Stimulated activated CD4-positive, alpha-beta T cell treated with anti-CD3 and anti-CD28 coated beads, Interleukin-1b, Interleukin-23, amount 100 ng/mL, for 1 hour (primary cell): ENCODE measurements at places on chromosomes 3 and 15.

DNA sequence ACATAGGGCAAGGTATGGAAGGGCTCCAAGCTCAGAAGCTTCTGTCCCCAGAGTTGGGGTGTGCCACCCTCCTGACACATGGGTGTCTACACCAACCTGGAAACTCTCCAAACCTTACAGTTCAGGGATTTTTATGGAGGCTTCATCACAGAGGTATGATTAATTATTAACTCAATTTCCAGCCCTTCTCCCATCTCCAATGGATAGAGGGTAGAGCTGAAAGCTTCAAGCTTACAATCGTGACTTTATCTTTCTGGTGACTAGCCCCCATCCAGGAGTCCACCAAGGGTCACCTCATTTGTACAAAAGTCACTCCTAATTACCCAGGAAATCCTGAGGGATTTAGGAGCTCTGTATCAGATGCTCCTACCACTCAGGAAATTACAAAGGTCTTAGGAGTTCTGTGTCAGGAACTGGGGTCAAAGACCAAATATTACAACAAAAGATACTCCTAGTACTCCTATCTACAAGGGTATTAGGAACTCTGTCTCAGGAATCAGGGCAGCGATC is 62.7 kb downstream of the TFDP2 start:
- DNase-seq, result no peak

DNA sequence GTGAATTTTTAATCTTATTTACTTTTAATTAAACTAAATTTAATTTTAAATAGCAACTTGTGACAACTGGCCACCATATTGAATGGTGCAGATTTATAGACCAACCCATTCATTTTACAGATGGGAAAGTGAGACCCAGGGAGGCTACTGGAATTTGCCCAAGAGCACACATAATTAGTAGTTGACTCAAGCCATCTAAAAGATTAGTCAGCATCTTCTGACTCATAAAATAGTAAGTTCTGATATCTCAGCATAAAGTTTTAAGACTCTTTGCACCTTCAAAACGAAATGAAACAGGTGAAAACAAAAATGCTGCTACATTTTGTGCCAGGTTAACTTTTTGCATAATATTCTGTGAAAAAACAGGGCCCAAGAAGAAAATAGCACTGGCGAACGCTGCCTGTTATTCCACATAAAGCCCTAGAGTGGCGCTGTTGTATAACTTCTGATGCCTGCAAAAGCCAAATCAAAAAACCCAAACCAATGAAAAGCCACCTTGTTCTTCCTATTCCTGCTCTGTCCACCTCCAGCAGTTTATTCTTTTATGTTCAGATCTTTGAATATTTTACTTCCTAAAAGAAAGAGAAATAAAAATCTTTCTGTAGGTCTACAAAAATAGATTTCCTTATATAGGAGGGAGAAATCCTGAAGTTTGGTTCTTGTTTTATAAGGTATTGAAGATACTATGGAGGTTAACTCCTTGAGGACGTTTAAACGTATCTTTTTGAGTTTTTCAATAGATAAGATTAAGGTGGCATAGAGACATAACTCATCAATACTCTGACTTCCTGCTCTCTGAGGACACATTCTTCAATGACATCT is 62.8 kb downstream of the OTOL1 start:
- DNase-seq, result no peak

GRCh38 chr15:89616228-89616627 is 39.0 kb downstream of the KIF7 start:
- DNase-seq, result no peak

DNA sequence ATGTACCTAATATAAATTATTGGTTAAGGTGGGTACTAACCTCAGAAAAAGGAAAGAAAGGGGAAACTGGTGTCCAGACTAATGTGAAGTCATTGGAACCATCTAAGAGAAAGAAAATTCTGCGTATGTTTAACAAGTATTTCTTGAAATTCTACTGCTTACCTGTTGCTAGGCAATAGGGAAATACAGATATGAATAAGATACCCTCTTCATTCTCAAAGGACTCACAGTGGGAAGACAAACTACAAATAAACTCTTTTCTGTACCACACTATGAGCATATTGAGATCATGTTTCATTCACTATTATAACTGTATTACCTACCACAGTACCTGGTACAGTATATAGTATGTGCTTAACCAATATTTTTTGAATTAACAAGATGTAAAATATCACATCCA is 140.5 kb upstream of the MLF1 start:
- DNase-seq, result no peak

GRCh38 chr3:195178124-195178910 is 92.6 kb downstream of the XXYLT1 start:
- DNase-seq, result no peak

- no peak for DNase-seq
Observed at GRCh38 chr3:112382543-112383160, 49.7 kb downstream of the CD200 start.

- DNase-seq, result peak; percentile 27
Observed at GRCh38 chr3:56682462-56683121, 473 bp downstream of the TASOR start.

DNA sequence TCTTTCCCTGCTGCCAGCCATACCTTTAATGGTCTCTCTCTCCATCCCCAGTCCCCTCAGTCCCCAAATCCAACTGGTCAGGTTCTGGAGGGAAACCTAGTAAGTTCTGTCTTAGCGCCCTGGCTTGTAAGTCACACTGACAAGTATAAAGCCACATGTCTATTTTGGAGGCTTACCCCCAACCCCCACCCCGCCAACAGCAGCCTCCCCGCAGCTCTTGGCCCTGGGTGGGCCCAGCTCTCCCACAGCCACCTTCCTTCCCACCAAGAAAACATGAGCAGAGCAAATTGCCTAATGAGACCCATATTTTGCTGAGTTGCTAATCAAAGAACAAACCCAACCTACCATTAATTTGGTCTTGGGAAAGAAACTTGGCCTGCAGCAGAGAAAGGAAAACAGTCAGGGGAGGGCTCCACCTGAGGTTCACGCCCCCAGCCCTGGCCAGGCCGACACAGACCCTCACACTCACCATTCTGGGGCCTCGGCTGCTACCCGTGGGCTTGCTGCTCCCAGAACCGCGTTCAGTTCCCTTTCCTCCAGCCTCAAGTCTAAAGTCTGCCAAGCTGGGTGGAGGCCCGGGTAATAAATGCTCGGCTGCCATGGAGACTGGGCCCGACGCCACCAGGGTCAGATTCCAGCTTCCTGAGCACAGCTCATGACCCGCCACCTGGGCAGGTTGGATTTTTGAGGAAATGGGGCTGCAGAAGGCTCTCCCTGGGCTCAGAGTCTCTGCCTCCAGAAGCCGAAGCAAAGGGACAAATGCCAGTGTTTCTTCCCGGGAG is at the start of gene CALML4:
CALML4 (minus strand) TSS at position 557 of the 782 bp plus-strand sequence; CDS start at position 472, 85 bp downstream.
- no peak for DNase-seq
